Activated naive CD4-positive, alpha-beta T cell treated with anti-CD3 and anti-CD28 coated beads, Interleukin-2, amount 50 U/mL, for 72 hours (primary cell): ENCODE measurements at places on chromosomes 6 and 20. TPM values are rescaled to one million over a fixed set of nuclear protein-coding genes. Genes with fewer than 3 reads are reported as not detected.

- DNase-seq: no peak
Measured at GRCh38 chr6:133184798-133185372, 56.3 kb upstream of the EYA4 start.

GRCh38 chr6:160004419-160005175 is 35.7 kb downstream of the IGF2R start:
- no peak for DNase-seq

GRCh38 chr20:11278461-11278860 is 604.7 kb upstream of the JAG1 start:
- DNase-seq: no peak

OTOR gene
- not detected for total RNA-seq

CRYBG1 gene
- total RNA-seq: 23.0 TPM

SSTR4 gene
- not detected for total RNA-seq

GRCh38 chr6:44073612-44074438 is 53.4 kb downstream of the MRPL14 start:
- DNase-seq: peak; percentile 39

GRCh38 chr6:13859871-13860555 is 45.7 kb upstream of the MCUR1 start:
- DNase-seq: no peak

- no peak for DNase-seq
Measured at GRCh38 chr6:52557389-52558265, 19.2 kb downstream of the TRAM2 start.

BAG2 gene
- 7.1 TPM for total RNA-seq

NHLRC1 gene
- total RNA-seq: not detected

DNA sequence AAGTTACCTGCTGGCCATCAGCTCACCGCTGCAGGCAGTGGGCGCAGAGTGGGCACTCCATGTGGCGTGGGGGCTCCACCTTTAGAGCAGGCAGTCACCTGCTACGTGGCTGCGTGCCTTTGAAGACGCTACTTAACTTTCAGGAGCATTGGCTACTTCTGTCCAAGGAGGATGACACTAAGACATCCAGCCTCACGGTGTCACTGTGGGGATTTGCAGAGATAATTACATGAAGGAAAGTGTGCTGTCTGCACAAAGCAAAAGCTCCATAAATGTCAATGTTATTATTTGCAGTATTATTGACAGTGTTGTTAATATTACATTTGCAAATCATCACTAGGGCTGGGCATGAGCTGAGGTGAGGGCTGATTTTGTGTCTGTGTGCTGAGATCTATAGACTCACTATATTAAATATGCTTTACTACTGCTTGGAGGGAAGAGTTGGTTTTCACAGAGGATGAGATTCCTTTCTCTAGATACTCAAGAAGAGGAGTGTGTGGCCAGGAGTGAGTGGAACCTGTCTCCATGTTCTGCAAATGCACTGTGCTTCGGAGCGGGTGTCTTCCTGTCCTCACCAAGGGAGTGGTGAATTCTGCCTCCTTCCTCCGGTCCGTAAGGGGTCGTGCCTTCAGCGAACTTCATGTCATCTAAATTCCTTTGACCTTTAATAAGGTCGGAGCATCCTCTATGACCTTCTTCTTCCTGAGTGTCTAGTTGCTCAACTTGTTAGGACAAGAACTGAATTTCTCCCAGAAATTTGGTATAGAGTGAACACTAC is 165.8 kb upstream of the SYNDIG1 start:
- DNase-seq: no peak

DNA sequence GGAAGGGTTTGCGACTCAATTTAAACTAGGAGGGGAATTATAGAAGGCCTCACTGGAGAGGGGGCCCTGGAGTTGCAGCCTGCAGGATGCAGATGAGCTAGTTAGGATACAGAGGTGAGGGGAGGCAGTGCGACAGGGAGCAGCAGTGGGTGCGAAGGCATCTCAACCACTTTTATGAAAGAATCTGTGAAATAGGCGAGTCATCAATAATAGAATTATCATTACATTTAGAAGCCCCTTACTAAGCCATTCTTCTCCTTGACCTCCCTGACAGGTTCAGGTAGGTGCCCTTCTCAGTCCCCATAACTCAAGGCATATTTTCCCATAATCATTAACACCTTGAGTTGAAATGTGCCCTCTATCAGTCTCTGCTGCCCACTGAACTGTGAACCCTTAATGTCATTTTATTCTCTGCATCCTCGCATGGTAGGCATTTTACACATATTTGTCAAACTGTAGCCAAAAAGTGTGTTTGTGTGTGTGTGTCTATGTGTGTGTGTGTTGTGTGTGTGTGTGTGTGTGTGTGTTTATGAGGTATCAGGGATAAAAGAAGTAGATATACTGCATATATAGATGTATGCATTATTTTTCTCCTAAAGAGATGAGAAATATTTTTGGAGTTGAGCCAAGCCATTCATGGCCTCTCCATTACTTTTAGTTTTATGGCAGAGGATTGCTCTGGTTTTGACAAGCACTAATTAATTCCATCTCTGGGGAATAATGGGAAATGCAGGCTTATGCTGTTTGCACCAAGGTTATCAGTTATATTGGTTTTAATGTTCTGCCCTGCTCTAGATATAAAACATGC is 898.8 kb downstream of the KIF16B start:
- DNase-seq: no peak

DNA sequence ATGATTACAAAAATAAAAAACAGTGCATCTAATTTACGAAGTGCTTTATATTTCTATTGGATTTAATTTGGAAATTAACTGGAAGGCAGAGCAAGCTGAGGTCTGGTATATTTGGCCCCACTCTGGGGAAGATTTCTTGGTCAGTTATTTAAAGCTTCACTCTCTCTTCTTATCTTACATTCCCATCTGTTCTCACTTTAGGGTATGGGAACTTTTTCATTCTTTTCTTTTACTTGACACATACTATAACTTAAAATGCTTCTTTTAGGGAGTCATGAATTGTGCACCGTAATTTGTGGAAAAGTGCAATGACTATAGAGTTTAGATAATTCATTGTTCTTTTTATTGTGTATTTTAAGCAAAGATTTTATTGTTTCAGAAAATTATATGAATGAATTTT is 170.4 kb downstream of the BCKDHB start:
- DNase-seq: no peak

GRCh38 chr6:142773324-142773723 is 171.7 kb downstream of the HIVEP2 start:
- no peak for DNase-seq

DNA sequence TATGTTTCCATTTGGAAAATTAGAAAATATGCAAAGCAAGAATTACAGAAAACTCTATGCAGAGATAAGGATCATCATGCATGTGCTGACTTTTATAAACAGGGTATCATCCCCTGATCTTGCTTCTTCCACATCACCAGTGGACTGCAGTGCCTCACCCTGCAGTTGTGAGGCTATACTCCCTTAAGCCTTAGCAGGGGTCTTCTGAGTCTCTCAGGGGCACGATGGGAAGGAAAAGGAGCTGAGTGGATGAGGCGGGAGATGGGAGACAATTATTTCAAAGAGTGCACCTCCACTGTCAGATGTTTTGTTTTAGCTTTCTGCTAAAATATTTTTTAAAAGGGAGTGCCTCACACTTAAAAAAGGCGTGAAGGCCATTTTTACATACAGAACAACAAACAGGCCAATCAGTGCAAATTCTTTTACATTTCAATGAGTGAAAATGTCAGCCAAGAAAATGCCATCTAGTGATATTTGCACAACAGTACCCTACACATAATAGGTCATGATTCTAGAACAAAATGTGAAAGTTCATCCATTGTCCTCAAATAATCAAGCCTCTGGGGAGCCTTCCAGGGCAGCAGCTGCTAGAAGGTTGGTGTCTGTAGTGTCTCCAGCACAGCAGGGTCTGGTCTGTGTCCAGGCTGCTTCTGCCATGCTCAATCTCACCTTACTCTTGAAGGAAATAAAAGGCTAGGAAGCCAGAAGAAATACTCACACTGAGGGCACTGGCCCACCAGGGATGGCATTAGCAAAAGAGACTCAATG is 13.2 kb upstream of the SERPINB9 start:
- no peak for DNase-seq

DNA sequence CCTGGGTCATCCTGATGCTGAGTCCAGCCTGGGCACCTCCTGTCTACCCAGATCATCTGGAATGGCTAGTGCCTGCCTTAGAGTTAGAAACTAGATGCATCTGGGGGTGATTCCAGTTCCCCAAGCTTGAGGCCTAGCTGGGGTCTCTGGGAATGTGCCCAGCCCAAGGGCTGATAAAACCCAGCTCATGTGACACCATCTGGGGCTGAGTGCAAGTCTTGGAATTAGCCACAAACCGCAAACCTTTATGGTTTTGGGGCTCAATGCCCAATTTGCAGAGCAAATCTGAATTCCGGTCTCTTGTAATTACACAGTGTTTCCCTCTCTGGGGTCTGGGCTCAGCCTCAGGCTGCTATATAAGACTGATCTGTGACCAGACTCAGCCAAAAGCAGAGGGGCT is at the start of gene BPIFB4:
TSS of gene BPIFB4 (plus strand) at position 385 of the 400 bp plus-strand sequence. CDS start 1,884 bp downstream, outside the sequence.
- no peak for DNase-seq

DNA sequence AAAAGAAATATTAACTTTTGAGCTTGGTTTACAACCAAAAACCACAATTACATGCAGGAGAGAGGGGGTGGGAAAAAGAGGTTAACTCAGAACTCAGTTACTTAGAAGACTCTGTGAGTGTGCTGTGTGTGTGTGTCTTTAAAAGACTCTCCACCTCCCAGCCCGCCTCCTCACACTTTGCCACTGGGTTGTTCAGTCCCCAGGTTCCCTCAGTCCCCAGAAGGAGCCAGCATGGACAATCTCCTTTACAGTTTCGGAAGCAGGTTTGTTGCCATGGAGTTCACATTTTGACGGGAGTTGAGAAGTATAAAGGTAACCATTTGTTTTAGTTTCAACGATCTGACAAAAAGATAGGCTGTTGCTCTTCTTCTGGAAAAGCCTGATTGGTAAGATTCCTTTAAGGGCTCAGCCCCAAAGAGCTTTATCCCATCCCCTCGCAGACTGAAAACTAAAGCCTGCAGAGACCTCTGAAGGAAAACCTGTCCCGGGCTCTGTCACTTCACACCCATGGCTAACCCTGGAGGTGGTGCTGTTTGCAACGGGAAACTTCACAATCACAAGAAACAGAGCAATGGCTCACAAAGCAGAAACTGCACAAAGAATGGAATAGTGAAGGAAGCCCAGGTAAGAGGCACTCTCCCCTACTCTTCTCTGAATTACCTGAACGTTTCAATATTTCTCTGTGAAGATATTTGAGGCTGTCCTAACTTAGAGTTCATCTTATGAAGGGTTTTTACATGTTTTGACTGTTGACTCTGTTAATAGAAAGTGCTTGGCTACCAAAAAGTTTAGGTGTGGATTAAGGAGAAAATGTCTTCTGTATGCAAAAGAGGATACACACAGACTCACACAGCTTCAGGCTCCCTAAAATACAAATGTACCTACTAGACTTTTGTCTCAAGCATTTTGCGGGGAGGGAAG is at the start of gene SPTLC3:
TSS of gene SPTLC3 (plus strand) at position 212 of the 921 bp plus-strand sequence. CDS start at position 508, 296 bp downstream.
- no peak for DNase-seq

DNA sequence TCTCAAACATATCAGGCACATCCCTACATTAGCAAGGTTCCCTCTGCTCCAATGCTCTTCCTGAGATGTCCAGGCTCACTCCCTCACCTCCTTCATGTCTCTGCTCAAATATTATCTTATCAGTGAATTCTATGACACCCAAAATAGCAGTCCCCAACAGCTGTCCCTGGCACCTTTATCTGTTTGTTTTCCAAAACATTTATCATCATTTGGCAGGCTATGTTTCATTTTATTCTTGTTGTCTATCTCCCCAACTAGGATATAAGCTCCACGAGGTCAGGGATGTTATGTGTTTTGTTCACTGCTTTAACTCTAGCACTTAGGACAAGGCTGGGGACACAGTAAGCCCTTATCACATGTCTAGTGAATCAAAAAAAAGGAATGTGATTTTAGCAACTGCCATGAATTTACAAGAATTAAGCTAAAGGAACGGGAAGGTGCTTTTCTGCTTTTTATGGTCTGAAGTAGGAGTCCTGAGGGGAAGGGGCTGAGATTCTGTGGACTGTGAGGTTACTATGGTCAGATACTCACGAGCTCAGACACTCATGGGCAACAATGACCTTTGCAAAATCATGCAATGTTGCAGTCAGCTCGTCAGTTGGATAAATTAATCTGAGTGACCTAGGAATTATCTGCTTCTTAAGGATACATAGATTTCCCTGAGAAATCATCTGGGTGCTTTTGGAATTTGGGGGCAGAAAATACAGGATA is 1.9 kb upstream of the IL22RA2 start:
- no peak for DNase-seq

- no peak for DNase-seq
Measured at GRCh38 chr6:20642441-20642840, 108.2 kb downstream of the CDKAL1 start.

DNA sequence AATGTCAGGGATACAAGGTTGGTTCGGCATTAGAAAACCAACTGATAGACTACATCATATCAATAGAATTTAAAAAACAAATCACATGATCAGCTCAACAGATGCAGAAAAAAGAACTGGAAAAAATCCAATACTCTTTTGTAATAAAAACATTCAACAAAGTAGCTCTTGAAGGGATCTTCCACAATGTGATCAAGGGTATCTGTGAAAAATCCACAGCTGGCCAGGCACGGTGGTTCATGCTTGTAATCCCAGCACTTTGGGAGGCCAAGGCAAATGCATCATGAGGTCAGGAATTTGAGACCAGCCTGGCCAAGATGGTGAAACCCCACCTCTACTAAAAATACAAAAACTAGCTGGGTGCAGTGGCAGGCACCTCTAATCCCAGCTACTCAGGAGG is 63.1 kb downstream of the ASCC3 start:
- DNase-seq: no peak

GRCh38 chr6:21406316-21406715 is 187.2 kb upstream of the SOX4 start:
- no peak for DNase-seq

DNA sequence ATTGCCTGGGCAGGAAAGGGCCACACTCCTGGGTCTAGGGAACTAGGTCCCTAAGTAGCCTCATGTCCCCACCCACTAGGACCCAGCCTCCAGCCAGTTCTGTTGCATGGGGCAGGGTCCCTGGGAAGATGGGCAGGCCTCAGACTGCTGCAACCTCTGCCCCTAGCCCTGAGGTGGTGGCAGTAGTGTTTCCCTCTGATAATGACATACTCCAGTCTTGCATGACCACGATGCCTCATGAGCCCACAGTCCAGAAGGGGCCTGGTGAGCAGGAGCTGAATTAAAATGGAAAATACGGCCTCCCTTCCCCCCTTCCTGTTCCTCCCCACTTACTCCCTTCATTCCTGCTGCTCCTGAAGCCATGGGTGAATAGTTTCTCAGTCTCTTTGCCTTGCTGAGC is 36.0 kb upstream of the SCRT2 start:
- no peak for DNase-seq

- no peak for DNase-seq
Measured at GRCh38 chr6:1247056-1247455, 64.8 kb upstream of the FOXQ1 start.

GRCh38 chr6:111076024-111076695 is 11.1 kb upstream of the SLC16A10 start:
- no peak for DNase-seq

DNA sequence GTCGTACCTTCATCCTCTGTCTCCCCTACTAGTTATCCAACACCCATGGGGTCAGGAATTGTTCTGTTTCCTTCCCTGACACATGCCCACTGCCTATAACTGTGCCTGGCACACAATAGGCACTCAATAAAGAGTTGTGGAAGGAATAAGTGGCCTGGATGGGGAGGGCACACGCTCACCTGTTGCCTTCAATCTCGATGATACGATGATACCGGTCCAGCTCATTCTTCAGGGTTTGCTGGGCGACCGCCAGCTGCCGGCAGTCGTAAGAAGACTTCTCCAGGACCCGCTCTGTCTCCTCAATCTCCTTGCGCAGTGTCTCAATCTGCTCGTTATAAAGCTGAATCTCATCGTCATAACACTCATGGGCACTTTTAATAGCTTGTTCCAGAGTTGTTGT is 32.5 kb downstream of the BFSP1 start:
- DNase-seq: no peak

SLC13A3 gene
- total RNA-seq: not detected

COQ3 gene
- total RNA-seq: 3.0 TPM
